Fibroblast of lung (primary cell): ENCODE measurements at places on chromosomes 1 and 21.

DNA sequence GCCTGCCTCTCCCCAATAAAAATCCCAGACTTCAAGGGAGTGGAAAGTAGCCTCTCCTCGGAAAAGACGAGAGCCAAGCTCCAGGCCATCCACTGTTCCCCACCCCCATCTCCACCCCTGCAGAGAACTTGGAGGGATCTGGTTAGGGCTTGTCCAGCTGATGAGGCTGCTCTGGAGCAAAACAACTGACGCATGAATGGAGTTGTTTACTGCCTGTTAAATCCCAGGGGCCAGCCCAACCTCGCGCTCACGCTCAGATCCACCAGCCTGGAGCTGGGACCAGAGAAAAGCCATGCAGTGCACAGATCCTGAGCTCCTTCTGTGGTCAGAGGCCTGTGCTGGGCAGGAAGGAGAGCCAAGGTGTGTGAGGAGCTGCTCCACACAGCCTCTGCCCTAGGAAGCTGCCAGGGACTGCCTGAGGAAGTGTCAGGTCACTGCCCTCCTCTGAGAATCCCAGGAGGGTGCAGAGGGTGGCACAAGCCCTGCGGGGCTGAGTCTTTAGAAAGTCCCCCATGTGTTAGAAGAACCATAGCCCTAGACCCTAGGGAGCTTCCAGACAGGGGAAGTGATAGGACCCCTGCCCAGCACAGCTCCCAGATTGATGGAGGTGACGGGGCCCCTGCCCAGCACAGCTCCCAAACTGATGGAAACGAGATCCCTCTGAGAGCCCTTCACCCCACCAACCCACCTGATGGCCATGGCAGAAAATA is 109.0 kb upstream of the IPO9 start:
- peak overlapping the region; percentile 66 for H3K27ac ChIP-seq
- DNase-seq, result peak; percentile 69
- peaks cover 23% of the 10 kb centered on the region for H3K36me3 ChIP-seq
- H3K4me3 ChIP-seq, result no peak overlapping the region
- H3K4me1 ChIP-seq, result peaks cover 56% of the 10 kb centered on the region

- no peaks in the 10 kb centered on the region for H3K4me1 ChIP-seq
- no peak overlapping the region for H3K27ac ChIP-seq
- no peak overlapping the region for H3K4me3 ChIP-seq
- no peaks in the 10 kb centered on the region for H3K27me3 ChIP-seq
- DNase-seq, result peak; percentile 87
These were observed 120.0 kb downstream of the SETD4 start for GRCh38 chr21:35940074-35940927.

DNA sequence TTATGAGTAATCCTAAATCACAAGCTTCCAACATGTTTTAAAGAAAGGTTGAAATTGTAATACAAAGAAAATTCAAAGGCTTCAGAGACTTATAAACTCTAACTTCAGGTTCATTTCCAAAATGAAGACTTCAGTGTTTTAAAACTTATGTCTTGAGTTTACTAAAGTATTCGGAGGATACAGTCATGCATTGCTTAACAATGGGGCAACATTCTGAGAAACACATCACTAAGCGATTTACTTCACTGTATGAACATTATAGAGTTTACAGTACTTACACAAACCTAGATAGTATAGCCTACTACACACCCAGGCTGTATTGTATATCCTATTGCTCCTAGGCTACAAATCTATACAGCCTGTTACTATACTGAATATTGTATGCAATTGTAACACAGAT is 38.3 kb downstream of the CEP170 start:
- H3K4me3 ChIP-seq, result no peak overlapping the region
- peaks cover 4% of the 10 kb centered on the region for H3K4me1 ChIP-seq

- no peaks in the 10 kb centered on the region for H3K27me3 ChIP-seq
- H3K4me3 ChIP-seq, result no peak overlapping the region
- DNase-seq, result no peak
- no peak overlapping the region for H3K27ac ChIP-seq
These were observed 375.3 kb upstream of the C1orf87 start for GRCh38 chr1:60448850-60449249.

- H3K4me3 ChIP-seq, result no peak overlapping the region
- no peaks in the 10 kb centered on the region for H3K4me1 ChIP-seq
- no peak for DNase-seq
- no peaks in the 10 kb centered on the region for H3K36me3 ChIP-seq
These were observed 78.2 kb upstream of the COA6 start for GRCh38 chr1:234295068-234295467.

GRCh38 chr1:154476791-154477190 is 25.2 kb upstream of the TDRD10 start:
- no peak for DNase-seq
- H3K4me1 ChIP-seq, result peaks cover 5% of the 10 kb centered on the region

DNA sequence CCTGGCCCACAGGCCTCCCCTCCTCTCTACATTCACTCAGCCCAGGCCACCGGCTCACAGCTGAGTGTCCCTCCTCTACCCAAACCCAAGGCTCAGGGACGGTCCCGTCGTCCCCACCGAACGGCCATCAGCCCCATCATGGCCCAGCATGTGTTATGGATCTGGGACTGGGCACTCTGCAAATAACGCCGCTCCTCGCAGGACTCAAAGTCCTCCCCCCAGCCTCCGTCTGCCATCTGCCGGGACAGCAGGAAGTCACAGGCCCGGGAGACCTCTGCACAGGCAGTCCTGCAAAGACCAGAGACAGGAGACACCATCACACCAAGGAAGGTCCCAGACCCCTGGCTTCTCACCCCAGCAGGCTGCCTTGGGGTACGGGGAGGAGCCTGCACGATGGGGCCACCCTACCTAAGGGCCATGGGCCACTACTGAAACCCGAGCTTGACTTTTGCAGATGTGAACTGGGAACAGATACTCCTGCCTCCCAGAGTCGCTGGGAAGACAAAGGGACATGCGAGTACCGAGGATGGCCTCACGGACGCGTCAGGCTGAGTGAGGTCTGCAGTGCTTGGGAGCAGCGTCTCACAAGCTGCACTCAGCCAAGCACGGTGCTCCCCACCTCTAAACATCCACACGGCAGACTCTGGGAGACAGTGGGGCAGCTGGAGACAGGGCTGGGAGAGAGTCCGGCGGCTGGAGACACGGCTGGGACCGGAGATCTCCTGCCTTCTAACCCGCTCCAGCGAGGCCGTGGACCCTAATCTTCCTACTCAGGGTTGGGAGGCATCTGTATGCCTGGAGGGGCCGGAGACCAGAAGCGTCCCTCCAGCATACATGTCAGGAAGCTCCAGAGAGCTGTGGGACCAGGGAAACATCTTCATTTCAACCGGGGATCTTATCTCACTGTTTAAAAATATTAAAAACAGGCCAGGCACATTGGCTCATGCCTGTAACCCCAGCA is 10.4 kb upstream of the SPATC1L start:
- no peak for DNase-seq
- H3K4me1 ChIP-seq, result peaks cover 12% of the 10 kb centered on the region
- no peaks in the 10 kb centered on the region for H3K27me3 ChIP-seq

DNA sequence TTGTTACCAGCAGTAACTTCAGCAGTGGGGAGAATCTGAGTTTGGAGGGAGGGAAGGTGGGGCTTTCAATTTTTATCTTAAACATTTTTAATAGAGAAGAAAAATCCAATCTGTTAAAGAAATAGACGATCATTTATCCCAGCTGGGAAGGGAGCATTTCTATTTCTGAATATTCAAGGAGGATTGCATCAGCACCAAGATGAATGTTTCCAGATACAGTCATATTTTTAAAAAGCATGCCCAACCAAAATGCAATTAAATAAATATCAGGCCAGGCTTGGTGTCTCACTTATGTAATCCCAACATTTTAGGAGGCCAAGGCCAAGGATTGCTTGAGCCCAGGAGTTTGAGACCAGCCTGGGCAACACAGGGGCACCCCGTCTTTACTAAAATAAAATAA is 1.7 kb upstream of the ATP1A4 start:
- DNase-seq, result peak; percentile 31
- no peaks in the 10 kb centered on the region for H3K27me3 ChIP-seq
- H3K4me1 ChIP-seq, result no peaks in the 10 kb centered on the region
- no peak overlapping the region for H3K4me3 ChIP-seq

GRCh38 chr1:55559161-55559611 is 344.0 kb upstream of the USP24 start:
- H3K4me1 ChIP-seq, result no peaks in the 10 kb centered on the region
- H3K27me3 ChIP-seq, result no peaks in the 10 kb centered on the region
- no peaks in the 10 kb centered on the region for H3K36me3 ChIP-seq
- no peak overlapping the region for H3K4me3 ChIP-seq

- DNase-seq, result no peak
- H3K4me1 ChIP-seq, result no peaks in the 10 kb centered on the region
- no peak within 1 kb of the TSS for H3K4me3 ChIP-seq
- H3K27ac ChIP-seq, result no peak within 1 kb of the TSS
These were observed at the start of gene HJV for GRCh38 chr1:146021622-146022402. HJV (minus strand) TSS chr1:146021735; CDS start chr1:146020231, 1,504 bp downstream.

DNA sequence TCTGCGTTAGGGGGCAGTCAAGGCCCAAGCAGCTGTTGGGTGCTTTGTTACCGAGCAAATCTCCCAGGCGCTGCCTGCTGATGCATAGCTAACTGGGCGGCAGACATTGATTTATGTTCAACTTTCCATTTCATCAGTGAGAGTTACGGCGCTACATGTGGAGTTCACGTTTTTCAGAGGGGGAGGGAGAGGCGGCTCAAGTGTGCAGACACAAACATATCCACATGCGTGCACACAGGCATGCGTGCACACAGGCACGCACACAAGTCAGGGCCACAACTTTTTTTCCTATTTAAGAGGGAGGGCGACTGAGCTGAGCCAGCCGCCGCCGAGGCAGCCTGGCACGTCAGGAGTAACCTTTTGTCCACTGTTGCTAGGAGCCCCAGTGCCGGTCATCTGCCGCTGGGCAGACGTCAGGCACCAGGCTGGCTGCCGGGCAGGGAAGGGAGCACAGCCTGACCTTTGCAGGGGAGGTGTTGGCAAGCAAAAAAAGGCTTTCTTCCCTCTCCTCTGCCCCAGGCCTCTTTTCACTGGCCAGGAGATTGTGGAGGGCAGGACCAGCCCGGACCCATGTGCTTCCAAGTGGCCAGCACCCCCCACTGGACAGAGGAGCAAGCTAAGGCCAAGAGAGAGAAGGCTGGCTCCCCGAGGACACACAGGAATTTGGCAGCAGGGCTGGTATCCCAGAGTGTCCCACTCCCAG is 73.3 kb downstream of the MRPL37 start:
- no peaks in the 10 kb centered on the region for H3K36me3 ChIP-seq
- H3K4me3 ChIP-seq, result peak overlapping the region; percentile 22
- peak; percentile 96 for DNase-seq
- peak overlapping the region; percentile 97 for H3K27ac ChIP-seq
- no peaks in the 10 kb centered on the region for H3K27me3 ChIP-seq

- H3K27ac ChIP-seq, result no peak overlapping the region
- H3K4me3 ChIP-seq, result no peak overlapping the region
- no peaks in the 10 kb centered on the region for H3K4me1 ChIP-seq
- H3K27me3 ChIP-seq, result no peaks in the 10 kb centered on the region
- H3K36me3 ChIP-seq, result no peaks in the 10 kb centered on the region
These were observed 72.7 kb upstream of the NBPF4 start for GRCh38 chr1:108316545-108316944.

- H3K4me3 ChIP-seq, result no peak overlapping the region
- no peaks in the 10 kb centered on the region for H3K36me3 ChIP-seq
- H3K27ac ChIP-seq, result no peak overlapping the region
- H3K4me1 ChIP-seq, result no peaks in the 10 kb centered on the region
- no peaks in the 10 kb centered on the region for H3K27me3 ChIP-seq
- no peak for DNase-seq
These were observed 261.7 kb downstream of the MATN1 start for GRCh38 chr1:30461640-30462039.

DNA sequence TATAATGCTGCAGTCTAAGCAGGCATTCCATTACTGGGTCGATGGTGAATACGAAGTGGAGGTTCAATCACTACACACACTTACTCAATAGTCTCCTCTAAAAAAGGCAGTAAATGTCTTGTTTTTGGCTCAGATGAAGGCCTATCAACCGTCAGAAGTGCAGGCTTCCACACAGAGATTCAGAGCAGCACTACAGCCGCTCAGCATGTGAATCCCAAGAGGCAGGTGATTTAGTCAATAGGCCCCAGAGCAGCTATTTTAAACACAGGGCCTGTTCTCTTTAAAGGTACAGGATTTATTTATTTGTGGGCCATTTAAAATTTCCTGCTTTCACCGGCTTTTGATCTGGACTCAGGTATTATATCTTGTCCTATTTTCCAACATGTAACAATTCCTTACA is 293.7 kb downstream of the RGS7 start:
- no peak overlapping the region for H3K27ac ChIP-seq
- DNase-seq, result no peak
- H3K4me3 ChIP-seq, result no peak overlapping the region
- no peaks in the 10 kb centered on the region for H3K36me3 ChIP-seq

GRCh38 chr1:198212126-198212525 is 55.3 kb downstream of the NEK7 start:
- H3K27me3 ChIP-seq, result no peaks in the 10 kb centered on the region
- no peak overlapping the region for H3K4me3 ChIP-seq
- H3K36me3 ChIP-seq, result peaks cover 4% of the 10 kb centered on the region
- DNase-seq, result no peak
- peaks cover 6% of the 10 kb centered on the region for H3K4me1 ChIP-seq

DNA sequence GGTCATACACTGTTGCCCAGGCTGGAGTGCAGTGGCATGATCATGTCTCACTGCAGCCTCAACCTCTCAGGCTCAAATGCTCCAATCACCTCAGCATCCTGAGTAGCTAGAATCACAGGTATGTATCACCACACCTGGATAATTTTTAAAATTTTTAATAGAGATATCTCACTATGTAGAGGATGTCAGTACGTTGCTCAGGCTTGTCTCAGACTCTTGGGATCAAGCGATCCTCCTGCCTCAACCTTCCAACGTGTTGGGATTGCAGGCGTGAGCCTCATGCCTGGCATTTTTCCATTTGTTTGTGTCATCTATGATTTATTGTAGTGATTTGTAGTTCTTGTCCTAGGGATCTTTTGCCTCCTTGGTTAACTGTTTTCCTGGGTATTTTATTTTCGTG is 985.2 kb upstream of the B3GALT2 start:
- no peaks in the 10 kb centered on the region for H3K27me3 ChIP-seq
- no peaks in the 10 kb centered on the region for H3K4me1 ChIP-seq
- DNase-seq, result no peak

DNA sequence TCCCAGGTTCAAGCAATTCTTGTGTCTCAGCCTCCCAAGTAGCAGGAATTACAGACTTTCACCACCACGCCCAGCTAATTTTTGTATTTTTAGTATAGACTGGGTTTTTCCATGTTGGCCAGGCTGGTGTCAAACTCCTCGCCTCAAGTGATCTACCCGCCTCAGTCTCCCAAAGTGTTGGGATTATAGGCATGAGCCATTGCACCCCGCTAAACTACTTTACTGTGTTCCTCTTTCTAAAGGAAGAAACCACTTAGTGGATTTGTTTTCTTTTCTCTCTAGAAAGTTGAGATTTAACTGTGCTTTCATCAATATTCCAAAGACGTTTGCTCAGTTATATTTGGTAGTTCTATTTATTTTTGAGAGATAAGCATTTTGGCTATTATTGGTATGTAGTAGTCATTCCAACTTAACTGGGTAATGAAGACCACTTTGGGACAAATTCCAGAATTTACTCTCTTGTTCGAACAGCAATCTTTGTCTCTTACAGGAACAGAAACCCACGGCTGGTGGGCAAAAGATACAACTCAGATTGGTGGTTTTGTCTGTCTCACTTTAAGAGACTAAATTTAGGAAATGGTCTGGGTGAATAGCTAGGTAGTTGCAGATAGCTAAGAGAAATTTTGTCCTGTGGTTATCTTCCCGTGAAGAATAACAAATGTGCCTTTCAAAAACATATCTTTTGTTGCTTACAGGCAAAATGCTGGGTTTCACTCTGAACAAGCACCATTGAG is 103.5 kb upstream of the CD55 start:
- no peaks in the 10 kb centered on the region for H3K4me1 ChIP-seq
- H3K36me3 ChIP-seq, result no peaks in the 10 kb centered on the region
- no peaks in the 10 kb centered on the region for H3K27me3 ChIP-seq

GRCh38 chr1:53278298-53278725 is 40.0 kb upstream of the MAGOH start:
- no peaks in the 10 kb centered on the region for H3K27me3 ChIP-seq
- H3K4me1 ChIP-seq, result no peaks in the 10 kb centered on the region
- peaks cover 2% of the 10 kb centered on the region for H3K36me3 ChIP-seq
- no peak overlapping the region for H3K4me3 ChIP-seq
